ENCODE measurements at places on chromosomes 6 and 20.

- DNase-seq: no peak
Observed at GRCh38 chr6:134424798-134425170, 106.9 kb upstream of the SGK1 start.

- DNase-seq: no peak
Observed at GRCh38 chr20:7950387-7950786, 10.1 kb upstream of the HAO1 start.

GRCh38 chr20:14453259-14453658 lies 115.8 kb upstream of the FLRT3 start:
- no peak for DNase-seq

DNA sequence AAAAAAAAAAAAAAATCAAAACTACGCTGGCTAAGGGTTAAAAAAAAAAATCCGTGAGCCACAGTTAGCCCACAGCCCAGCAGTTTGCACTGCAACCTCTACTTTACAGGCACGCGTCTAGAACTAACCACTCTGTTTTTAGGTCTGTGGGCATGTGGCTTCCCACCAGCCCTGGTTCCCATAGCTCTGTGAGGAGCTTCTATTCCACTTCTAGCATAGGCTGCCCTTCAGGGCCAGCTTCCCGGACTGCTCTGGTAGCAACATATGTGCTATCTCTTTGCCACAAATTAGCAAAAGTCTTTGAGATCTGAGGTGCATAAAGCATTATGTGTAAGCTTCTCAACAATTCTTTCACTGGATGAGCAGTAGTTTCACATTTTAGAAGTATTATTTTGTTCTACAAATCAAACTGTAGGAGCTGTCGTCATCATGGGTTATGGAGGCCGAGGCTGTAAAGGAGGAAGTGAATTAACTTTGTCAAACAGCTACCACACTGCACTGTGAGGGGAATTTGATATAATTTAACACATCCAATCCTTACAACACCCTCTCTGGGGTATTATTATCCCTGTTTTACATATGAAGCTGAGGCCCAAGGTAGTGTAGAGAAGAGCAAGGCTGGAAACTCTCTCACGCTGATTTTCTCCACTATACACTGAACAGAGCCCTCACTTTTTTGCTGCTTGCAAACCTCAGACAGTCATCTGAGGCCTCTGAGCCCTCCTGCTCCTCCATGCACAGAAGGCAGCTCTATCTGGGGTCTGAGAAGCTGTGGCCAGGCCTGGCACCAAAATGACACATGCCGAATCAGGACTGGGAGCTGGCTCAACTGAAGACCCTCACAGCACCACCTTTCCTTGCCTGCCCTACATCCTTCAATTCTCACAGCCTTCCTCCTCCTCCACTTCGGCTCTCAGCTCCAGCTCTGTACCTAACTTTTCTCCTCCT lies 35.4 kb downstream of the MAN1A1 start:
- DNase-seq: no peak

DNA sequence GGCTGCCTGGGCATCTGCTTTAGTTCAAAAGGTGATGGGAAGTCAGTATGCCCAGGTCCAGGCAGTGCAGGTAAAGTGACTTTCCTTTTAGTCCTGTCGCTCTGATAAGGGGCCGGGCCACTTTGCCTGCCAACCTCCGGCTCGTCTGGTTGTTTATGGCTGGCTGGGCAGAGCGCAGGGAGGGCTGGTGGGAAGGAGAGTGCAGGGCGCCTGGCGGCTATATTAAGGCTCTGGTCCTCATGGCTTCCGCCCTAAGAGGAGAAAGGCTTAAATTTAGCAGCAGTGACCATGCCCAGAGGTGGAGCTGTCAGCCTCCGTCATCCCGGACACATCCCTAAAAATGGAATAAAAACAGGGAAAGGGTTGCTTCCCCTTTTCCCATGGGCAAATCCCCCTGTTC lies 14.6 kb downstream of the GATA5 start:
- DNase-seq: no peak

- DNase-seq: no peak
Observed at GRCh38 chr20:33407251-33407650, 5.9 kb upstream of the CDK5RAP1 start.

GRCh38 chr20:57485770-57486169 lies 39.2 kb downstream of the CTCFL start:
- no peak for DNase-seq

DNA sequence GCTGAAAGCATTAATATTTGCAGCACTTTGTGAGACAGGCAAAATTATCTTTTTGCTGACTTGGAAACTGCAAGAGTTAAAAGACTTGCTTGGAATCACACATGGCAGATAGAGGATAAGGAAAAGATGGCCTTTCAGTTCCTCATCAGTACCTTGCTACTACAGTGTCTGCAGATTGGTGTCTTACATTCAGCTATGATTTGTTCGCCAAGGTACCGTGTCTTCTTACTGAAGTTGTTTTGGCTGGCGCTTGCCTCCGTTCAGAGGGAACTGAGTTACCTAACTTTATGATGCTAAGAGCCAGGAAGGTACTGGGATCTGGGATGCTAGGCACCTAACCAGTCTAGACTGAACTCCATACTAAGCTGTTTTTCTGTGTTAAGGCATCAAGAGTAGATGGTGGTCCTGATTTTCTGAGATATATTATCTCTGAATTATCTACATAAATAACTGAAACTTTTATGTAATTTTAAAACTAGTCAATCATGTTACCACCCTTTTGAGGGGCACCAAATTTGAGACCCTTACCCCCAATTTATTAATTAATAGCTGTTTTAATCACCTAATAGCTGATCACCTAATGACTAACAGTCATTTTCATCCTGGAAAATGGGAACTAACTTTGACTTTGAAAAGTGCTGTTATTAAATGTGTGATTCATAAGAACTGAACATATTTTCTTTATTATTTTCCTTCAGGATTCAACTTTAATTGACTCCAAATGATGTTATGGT lies 2.5 kb downstream of the WTAP start:
- no peak for DNase-seq

- DNase-seq: no peak
Observed at GRCh38 chr20:19886661-19887288, 128.7 kb downstream of the RIN2 start.

- DNase-seq: no peak
Observed at GRCh38 chr6:68559070-68559469, 76.0 kb upstream of the ADGRB3 start.

DNA sequence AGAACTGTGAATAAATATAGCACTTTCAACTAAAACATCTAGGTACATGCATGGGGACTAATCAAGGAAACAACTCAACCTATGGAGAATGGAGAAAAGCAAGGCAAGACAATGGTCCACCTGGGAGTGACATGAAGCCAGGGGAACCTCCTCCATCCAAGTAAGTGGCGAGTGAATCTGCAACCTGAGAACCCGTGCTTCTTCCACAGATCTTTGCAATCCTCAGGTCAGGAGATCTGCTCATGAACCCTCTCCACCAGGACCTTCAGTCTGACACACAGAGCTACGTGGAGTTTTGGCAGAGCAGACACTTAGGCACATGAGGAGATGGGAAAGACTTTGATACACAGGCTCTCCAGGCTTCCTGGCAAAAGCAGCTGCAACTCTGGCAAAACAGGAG lies 58.8 kb upstream of the KHDRBS2 start:
- no peak for DNase-seq

GRCh38 chr6:53857318-53858094 lies 62.7 kb downstream of the LRRC1 start:
- DNase-seq: no peak

GRCh38 chr20:37190354-37191112 lies 11.2 kb upstream of the MROH8 start:
- DNase-seq: no peak

- no peak for DNase-seq
Observed at GRCh38 chr6:145714731-145715130, 20.6 kb downstream of the EPM2A start.

DNA sequence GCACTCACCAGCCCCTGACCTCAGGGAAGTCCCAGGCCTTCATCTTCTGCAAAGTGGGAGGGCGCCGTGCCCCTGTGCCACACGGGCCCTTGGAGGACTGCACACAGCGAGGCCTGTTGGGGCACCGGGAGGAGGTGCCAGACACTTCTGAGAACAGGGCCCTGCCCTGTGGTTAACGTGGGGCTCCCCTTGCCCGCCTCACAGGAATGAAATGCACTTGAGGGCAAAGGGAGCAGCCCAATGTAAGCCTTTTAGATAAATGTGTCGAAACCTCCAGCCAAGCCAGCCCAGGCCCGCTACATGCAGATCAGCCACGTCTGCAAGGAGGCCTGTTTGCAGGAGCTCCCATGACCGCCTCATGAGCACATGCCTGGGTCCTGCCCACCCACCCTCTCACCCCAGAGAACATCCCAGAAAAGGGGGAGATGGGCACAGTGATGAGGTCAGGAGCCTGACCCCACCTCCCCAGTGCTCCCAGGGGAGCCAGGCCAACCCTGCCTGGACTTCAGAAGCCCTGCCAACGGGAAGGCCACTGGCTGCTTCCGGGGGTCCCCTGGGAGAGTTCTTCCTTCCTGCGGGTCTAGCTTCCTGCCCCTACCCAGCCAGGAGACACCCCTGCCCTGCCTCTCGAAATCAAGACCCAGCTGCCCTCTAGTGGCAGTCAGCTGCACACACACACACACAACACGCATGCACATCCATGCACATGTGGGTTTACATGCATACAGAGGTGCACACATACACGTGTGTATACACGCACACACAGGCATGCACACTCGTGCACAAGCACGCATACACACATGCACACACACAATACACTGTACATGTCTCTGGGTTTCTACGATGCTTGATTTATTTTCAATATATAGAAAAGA lies 178.7 kb downstream of the TAF4 start:
- DNase-seq: no peak

GRCh38 chr6:166589786-166590574 lies 3.5 kb upstream of the RAMACL start:
- no peak for DNase-seq

DNA sequence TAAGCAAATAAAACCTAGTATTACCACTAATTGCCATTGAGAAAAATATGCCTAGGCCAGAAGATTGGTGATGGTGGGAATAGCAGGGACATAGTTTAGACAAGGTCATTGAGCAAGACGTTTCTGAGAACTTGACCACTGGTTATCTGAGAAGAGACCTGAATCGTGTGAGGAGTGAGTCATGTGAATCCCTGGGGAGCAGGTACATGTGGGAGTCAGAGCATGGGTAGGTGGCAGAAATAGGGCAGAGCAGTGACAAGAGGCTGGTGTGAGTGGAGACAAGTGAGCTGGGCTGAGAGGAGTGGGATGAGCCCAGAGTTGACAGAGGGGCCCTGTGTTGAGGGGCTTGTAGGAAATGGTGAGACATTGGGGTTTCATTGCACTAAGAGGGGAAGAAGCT lies 16.4 kb downstream of the MICA start:
- no peak for DNase-seq

DNA sequence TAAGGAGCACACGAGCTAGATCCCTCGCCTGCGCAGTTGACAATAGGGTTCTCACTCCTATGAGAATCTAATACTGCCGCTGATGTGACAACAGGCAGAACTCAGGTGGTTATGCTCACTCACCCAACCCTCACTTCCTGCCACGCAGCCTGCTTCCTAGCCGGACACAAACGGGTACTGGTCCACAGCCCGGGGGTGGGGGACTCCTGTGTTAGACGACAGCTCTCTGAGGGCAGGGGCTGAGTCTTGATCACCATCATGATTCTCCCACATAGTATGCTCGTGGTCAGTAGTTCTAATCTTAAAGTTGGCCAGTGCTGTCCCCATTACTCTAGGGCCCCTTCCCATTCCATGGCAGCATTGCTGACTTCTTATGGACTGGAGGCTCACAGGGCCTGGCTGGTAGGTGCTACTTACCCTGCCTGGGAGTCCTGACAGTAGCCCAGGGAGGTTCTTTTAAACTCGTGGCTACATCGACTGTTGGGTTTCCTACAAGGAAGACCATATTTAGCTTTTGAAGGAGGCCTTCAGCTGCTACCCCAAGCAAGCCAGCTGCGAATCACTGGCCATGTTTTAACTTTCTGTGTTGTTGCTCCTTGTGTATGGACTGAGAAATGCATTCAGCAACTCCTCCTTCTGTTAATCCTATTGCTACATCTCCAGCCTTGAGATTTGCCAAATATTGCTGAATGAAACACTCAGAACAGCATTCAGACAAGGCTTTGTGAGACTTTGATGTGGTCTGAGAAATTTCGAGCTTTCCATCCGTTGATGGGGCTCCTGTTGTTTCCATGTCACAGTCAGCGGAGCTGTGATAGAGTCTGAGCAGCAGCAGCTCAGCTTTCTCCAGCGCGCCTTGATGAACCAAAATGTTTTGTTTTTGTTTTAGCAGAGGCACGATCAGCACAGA lies 300.3 kb downstream of the NRN1 start:
- peak; percentile 28 for DNase-seq

- no peak for DNase-seq
Observed at GRCh38 chr6:47276377-47276776, 33.3 kb downstream of the TNFRSF21 start.

- no peak for DNase-seq
Observed at GRCh38 chr20:58113716-58114115, 114.7 kb downstream of the ANKRD60 start.

GRCh38 chr20:24989162-24989561 lies 3.4 kb downstream of the APMAP start:
- DNase-seq: no peak

DNA sequence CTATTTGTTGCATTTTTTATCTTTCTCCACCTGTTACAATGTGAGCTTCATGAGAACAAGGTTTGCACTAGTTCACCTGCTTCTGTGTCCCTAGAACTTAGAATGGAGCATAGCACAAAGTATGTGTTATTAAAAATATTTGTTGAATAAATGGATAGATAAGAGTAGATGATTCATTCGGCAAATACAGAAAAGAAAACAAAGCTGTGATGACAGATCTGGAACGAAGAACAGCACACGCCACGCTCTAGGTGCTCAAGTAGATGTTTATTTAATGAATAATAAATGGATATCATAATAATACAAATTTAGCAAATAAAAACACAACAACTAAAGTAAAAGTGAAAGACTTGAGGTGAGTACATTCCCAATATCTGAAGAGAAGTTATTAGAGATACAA lies 273.1 kb downstream of the HAO1 start:
- DNase-seq: no peak

- DNase-seq: no peak
Observed at GRCh38 chr6:156879591-156879990, 102.4 kb downstream of the ARID1B start.

- DNase-seq: no peak
Observed at GRCh38 chr6:12232339-12232738, 57.8 kb upstream of the EDN1 start.

DNA sequence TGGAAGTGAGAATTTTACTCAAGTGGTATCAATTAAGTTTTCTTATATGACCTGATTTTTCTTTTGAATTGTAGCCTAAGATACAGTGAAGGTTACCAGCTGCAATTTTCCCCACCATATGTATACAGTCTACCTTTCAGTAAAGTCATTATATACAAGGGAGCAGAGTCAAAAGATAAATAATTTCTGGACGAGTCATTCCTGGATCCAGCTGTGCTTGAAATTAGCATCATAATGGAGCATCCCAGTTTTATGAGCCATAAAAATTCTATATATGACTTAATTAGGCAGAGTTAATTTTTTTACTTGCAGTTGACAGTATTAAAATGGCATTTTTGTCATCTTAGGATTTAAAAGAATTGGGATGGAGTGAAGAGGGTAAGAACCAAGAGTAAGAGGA lies 1008.4 kb downstream of the PHF3 start:
- no peak for DNase-seq

Data from mesenteric fat pad (tissue), 1 donor.